ENCODE measurements at places on chromosomes 2 and 18.

- no peak for DNase-seq
Observed at GRCh38 chr18:75785206-75785605, 357.7 kb upstream of the SMIM21 start.

- no peak for DNase-seq
Observed at GRCh38 chr2:130289780-130290179, 52.9 kb upstream of the IMP4 start.

DNA sequence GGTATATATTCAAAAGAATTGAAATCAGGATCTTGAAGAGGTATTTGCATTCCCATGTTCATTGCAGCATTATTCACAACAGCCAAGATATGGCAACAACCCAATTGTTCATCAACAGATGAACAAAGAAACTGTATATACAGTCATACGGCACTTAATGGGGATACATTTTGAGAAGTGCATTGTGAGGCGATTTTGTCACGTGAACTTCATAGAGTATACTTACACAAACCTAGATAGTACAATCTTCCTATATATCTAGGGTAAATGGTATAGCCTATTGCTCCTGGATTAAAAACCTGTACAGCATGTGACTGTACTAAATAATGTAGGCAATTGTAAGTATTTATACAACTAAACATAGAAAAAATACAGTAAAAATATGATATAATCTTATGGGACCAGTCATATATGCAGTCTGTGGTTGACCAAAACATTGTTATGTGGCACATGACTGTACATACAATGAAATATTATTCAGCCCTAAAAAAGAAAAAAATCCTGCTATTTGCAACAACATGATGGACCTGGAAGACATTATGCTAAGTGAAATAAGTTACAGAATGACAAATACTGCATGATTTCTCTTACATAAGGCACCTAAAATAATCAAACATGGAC, 9.2 kb upstream of the BBS5 start:
- DNase-seq, result no peak

- no peak for DNase-seq
Observed at GRCh38 chr2:176832086-176832485, 380.5 kb upstream of the HNRNPA3 start.

- no peak for DNase-seq
Observed at GRCh38 chr2:20618468-20618885, 32.4 kb downstream of the HS1BP3 start.

- peak; percentile 22 for DNase-seq
Observed at GRCh38 chr2:113724010-113724409, 32.4 kb downstream of the SLC35F5 start.

GRCh38 chr2:65377556-65378192, 54.7 kb downstream of the SPRED2 start:
- DNase-seq, result no peak

GRCh38 chr2:105723431-105723830, 21.3 kb upstream of the NCK2 start:
- no peak for DNase-seq

- no peak for DNase-seq
Observed at GRCh38 chr18:2901423-2901985, 54.7 kb downstream of the EMILIN2 start.

DNA sequence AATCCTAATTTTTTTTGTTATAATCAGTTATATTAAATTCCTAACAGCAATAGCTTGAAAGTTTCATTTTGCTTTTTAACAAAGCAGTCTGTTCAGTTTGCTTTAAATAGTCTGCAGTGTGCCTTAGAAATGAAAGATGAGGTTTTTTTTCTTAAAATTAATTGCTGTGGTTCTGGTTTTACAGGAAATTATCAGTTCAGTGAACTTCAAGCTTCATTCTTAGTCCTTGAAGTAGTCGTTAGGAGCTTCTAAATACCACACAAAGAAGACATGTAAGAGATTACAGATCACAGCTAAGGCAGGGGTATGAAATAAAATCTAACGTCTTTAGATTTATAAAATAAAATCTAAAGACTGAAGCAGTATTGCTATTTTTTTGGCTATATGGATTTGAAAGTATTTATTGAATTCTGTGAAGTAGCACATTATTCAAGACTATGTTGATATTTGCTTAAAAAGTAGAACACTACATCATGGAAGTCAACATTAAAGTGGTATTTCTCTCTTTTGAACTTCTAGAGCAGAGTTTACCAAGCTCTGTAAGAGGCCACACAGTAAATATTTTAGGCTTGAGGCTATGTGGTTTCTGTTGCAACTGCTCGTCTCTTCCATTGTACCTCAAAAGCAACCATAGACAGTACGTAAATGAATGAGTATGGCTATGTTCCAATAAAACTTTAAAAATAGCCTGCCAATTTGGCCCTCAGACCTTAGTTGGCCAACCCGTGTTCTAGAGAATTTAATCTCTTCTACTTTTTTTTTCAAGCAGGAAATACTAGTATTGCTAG, 81.5 kb upstream of the STON1 start:
- DNase-seq, result no peak

- no peak for DNase-seq
Observed at GRCh38 chr18:34315591-34316352, 91.1 kb upstream of the NOL4 start.

- no peak for DNase-seq
Observed at GRCh38 chr2:229852565-229852964, 69.2 kb downstream of the TRIP12 start.

DNA sequence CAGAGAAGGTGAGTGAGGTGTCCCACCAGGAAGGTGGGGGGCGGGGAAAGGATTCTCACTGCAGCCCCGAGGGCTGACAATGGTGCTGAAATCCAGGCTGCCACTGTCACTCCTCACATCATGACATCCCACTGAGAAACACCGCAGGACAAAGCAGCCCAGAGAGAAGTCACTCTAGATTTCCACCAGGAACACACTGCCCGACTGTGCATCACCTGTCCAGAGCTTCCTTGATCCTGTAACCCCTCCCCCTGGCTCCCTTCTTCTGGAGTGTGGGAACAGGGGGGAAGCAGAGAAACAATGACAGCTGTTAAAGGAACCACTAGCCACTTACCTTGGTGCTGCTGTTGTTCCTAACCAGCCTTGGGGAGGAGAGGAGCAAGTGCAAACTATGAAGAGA, 69.9 kb downstream of the MRO start:
- DNase-seq, result no peak

DNA sequence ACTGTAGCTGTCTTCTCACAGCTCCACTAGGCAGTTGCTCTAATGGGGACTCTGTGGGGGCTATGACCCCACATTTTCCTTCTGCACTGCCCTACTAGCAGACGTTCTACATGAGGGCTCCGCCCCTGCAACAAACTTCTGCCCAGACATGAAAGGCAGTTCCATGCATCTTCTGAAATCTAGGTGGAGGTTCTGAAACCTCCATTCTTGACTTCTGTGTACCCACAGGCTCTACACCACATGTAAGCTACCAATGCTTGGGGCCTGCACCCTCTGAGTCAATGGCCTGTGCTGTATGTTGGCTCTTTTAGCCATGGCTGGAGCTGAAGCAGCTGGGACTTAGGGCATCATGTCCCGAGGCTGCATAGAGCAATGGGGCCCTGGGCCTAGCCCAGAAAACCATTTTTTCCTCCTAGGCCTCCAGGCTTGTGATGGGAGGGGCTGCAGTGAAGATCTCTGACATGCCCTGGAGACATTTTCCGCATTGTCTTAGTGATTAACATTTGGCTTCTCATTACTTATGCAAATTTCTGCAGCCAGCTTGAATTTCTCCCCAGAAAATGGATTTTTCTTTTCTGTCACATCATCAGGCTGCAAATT, 123.0 kb downstream of the MYCN start:
- no peak for DNase-seq

DNA sequence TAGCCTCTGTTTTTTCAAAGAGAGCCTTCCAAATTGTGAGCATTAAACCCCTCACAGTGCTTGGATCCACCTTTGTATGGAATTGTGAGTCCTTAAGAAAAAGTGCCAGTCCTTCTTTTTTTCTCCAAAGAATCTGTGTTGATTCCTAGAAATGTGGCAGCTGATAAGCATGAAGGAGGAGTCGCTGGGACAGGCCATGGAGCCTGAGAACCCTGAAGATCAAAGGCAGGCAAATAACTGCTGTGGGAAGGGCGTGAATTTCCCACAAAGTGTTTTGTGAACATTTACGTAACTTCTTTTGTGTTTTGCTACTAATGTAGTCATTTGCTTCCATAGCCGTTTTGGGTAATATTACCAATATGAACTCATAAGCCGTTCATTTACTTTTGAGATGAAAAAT, 27.7 kb upstream of the CHMP1B start:
- DNase-seq, result no peak

- no peak for DNase-seq
Observed at GRCh38 chr2:74005786-74006185, 21.1 kb downstream of the TET3 start.

DNA sequence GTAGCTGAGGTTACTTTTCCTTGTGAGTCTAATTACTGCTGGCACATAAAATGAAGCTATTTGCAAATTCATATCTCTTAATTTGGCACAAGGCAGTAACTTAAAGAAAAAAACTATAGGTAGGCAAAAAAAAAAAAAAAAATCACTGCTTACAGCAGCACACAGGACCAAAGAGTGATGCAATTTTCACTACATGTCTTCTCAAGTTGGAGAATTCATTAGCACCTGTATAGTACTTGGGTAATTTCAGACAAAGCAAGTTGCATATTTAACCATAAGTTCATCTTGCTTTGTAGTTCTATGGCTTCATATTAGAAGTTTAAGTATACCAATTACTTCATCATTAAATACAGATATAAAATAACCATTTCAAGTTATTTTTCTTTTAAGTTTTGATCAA, 33.7 kb upstream of the RBBP8 start:
- no peak for DNase-seq

All from NCI-H1694 (cell line).